Thymus (tissue), 14 donors: ENCODE measurements at places on chromosomes 3 and 15. TPM values are rescaled to one million over a fixed set of nuclear protein-coding genes. Genes with fewer than 3 reads are reported as not detected.

TRPM1 gene
- 0.02 TPM for polyA plus RNA-seq

SHF gene
- polyA plus RNA-seq, result 5.7 TPM

AGBL1 gene
- 0.02 TPM for polyA plus RNA-seq

IL20RB gene
- polyA plus RNA-seq, result 5.4 TPM

C3orf85 gene
- polyA plus RNA-seq, result 0.32 TPM

GRCh38 chr15:70080347-70080746, 17.4 kb downstream of the TLE3 start:
- H3K4me3 ChIP-seq, result no peak overlapping the region
- no peak overlapping the region for H3K27ac ChIP-seq
- peaks cover 4% of the 10 kb centered on the region for H3K4me1 ChIP-seq
- H3K27me3 ChIP-seq, result no peaks in the 10 kb centered on the region
- DNase-seq, result no peak
- H3K36me3 ChIP-seq, result peaks cover 74% of the 10 kb centered on the region

- H3K4me3 ChIP-seq, result no peak overlapping the region
- no peak overlapping the region for H3K27ac ChIP-seq
- no peak for DNase-seq
- H3K27me3 ChIP-seq, result no peaks in the 10 kb centered on the region
- no peaks in the 10 kb centered on the region for H3K4me1 ChIP-seq
Observed at GRCh38 chr3:25473246-25473645, 45.2 kb downstream of the RARB start.

- H3K36me3 ChIP-seq, result no peaks in the 10 kb centered on the region
- H3K27me3 ChIP-seq, result peaks cover 42% of the 10 kb centered on the region
- no peak overlapping the region for H3K27ac ChIP-seq
- H3K4me1 ChIP-seq, result peaks cover 28% of the 10 kb centered on the region
- no peak for DNase-seq
Observed at GRCh38 chr3:134797741-134798451, 2.8 kb downstream of the EPHB1 start.

DNA sequence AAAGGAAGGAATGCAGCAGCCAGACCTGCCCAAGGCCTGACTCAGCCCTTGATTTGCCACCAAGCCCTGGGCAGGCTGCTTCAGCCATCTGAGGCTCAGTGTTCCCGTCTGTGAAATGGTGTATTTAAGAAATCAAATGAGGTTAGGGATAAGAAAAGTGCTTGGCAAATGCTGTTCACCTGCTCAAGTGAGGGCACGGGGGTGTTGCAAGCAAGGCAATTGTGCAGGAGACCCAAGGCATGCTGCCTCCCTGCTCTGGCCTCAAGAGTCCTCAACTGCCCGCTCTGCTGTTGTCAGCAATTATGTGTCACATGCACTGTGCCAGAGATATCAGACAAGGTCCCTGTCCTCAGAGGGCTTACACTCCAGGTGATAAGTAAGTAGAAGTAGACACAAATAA, 101.8 kb downstream of the TPRA1 start:
- no peaks in the 10 kb centered on the region for H3K36me3 ChIP-seq
- no peak overlapping the region for H3K4me3 ChIP-seq

- no peak for DNase-seq
- no peak overlapping the region for H3K4me3 ChIP-seq
- no peak overlapping the region for H3K27ac ChIP-seq
- no peaks in the 10 kb centered on the region for H3K4me1 ChIP-seq
- no peaks in the 10 kb centered on the region for H3K36me3 ChIP-seq
Observed at GRCh38 chr3:184029443-184029842, 2.1 kb upstream of the HTR3D start.

DNA sequence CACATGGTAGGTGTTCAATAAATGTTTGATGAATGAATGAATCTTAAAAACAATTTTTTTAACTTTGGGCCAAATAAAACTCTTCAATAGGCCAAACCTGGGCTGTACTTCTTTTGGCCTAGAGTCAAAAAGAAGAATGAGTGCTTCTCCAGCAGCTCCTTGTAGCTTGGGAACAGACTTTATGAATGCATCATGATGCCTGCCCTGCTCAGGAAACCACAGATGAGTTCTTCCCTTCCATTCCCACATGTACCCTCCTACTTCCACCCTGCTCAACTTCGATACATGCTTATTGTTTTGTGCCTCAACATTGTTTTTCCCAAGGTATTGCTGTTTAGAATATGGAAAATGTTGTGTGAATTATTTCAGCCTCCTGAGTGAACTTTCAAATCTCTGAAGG, 87.0 kb downstream of the FILIP1L start:
- no peak overlapping the region for H3K27ac ChIP-seq
- no peaks in the 10 kb centered on the region for H3K36me3 ChIP-seq
- H3K4me3 ChIP-seq, result no peak overlapping the region
- H3K4me1 ChIP-seq, result peaks cover 5% of the 10 kb centered on the region

GRCh38 chr3:99929745-99930139, 112.1 kb downstream of the CMSS1 start:
- H3K4me1 ChIP-seq, result no peaks in the 10 kb centered on the region
- no peaks in the 10 kb centered on the region for H3K27me3 ChIP-seq

DNA sequence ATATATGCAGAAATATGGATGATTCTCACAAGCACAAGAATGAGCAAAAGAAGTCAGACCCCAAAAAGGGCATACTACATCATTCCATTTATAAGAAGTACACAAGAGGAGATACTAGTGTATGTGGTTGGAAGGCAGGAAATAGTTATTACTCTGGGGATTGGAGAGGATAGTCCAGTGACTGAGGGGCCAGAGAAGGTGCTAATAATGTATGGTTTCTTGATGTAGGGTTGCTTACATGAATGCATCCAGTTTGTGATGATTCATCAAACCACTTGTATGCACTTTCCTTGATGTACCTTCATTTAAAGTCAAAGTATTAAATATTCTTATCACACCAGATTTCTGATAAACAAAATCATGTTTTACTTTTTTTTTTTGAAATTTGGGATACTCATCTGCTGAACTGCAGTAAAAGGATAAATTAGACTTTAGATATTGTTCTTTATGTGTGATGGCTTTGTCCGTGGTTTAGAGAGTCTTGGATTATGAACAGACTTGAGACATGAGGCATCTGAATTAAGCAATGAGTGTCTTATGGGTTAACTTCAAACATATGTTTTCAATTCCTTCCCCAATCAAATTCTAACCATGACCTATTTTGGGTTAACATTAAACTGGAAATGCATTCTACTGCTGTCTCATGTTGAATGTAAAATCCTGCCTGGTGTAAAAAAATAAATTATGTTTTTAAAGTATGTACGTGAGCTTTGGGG, 171.2 kb downstream of the SEMA6D start:
- no peak for DNase-seq
- H3K4me3 ChIP-seq, result no peak overlapping the region
- H3K27me3 ChIP-seq, result no peaks in the 10 kb centered on the region
- H3K27ac ChIP-seq, result no peak overlapping the region
- H3K36me3 ChIP-seq, result no peaks in the 10 kb centered on the region
- no peaks in the 10 kb centered on the region for H3K4me1 ChIP-seq

DNA sequence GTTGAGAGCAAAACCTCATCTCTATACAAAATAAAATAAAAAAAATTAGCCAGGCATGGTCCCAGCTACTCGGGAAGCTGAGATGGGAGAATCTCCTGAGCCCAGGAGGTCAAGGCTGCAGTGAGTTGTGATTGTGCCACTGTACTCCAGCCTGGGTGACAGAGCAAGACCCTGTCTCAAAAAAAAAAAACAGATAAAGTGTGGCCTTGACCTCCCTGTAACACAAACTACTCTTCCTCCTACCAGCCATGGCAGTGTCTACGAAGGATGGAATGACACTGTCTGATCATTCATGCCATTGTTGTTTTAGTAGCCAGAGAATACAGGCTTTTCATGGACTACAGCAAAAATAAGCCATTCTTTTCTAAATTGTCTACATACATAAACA, 117.1 kb upstream of the IQSEC1 start:
- H3K4me1 ChIP-seq, result peaks cover 4% of the 10 kb centered on the region
- no peaks in the 10 kb centered on the region for H3K27me3 ChIP-seq
- no peaks in the 10 kb centered on the region for H3K36me3 ChIP-seq
- DNase-seq, result no peak

DNA sequence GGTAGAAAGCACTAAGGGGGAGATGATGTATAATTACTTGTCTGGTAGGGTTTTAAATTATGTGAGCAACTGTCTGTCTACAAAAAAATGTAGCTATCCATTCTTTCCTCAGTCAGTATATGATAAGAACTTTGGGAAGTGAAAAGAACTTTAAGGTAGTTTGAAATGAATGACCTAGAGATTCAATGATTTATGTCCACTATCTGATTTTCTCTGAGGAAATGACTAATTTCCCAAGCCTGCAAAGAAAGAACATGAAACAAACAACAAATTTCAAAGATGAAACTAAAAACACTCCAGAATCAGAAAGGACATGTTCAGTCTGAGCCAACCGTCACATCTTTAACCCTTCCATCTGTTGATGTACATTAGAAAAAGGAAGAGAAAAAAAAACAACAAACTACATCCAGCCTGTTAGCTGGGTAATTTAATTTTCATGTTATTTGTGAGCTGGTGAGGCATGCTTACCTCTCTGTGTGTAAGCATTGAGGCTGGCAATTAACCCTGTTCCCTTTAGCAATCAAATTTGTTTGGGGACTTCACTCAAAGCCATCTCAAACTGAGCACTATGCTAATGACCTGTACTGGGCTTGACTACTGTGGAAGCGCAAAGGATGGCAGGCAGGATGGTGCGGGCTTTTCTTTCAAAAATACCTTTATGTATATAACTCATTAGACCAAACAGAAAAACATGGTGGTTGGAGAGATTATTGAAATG, 220.1 kb downstream of the TUSC7 start:
- DNase-seq, result no peak
- H3K4me3 ChIP-seq, result no peak overlapping the region
- no peaks in the 10 kb centered on the region for H3K27me3 ChIP-seq
- H3K27ac ChIP-seq, result no peak overlapping the region
- no peaks in the 10 kb centered on the region for H3K36me3 ChIP-seq

DNA sequence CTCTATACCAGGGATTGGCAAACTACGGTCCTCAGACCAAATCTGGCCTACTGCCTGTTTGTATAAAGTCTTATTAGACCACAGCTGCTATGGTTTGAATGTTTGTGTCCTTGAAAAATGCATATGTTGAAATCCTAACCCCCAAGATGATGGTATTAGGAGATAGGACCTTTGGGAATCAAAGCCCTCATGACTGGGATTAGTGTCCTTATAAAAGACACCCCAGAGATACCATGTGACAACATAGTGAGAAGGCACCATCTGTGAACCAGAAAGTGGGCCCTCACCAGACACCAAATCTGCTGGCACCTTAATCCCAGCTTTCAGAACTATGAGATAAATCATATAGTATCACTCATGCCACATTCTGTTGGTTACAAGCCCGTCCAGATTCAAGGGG, 7.4 kb downstream of the HMCES start:
- H3K27ac ChIP-seq, result no peak overlapping the region
- peaks cover 47% of the 10 kb centered on the region for H3K36me3 ChIP-seq
- H3K4me3 ChIP-seq, result no peak overlapping the region
- H3K4me1 ChIP-seq, result peaks cover 13% of the 10 kb centered on the region
- no peak for DNase-seq
